ENCODE measurements at places on chromosomes 12 and 14.

DNA sequence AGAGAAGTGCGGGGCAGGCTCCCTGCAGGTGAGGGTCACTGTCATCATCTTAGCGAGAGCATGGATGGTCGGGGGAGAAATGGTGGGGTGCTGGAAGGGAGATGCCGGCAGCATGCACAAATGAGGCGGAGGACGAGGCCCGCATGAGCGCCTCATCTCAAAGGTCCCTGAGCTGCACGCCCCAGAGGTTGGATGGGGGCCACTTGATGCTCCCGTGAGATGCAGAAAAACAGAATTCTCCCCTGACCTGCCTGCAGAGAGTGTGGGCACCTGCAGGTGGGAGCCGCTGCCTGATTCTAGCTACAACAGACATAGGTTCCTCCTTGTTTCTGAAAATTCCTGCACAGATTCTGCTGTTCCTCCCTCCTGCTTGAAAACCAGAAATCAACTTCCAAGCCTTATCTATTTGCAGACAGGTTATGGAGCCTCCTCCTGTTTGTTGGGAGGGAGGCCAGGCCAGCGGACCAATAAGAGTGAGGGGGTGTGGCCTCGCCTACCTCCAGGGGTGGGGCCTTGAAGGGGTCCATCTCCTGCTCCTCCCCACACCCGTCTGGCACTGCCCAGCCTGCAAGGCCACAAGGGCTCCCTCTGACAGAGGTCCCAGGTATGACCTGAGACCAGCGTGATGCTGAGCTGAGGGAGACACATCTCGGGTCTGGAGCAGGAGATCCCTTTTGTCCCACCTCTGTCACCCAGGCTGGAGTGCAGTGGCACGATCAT lies 67.2 kb downstream of the KDM2B start:
- DNase-seq: no peak

GRCh38 chr12:54216797-54217661 lies 28.2 kb upstream of the SMUG1 start:
- DNase-seq: peak; percentile 58

GRCh38 chr12:74441872-74442271 lies 95.8 kb upstream of the ATXN7L3B start:
- DNase-seq: no peak

GRCh38 chr14:102317564-102318248 lies 1.8 kb upstream of the ZNF839 start:
- DNase-seq: no peak

- no peak for DNase-seq
Observed at GRCh38 chr12:91993287-91994017, 152.2 kb downstream of the BTG1 start.

DNA sequence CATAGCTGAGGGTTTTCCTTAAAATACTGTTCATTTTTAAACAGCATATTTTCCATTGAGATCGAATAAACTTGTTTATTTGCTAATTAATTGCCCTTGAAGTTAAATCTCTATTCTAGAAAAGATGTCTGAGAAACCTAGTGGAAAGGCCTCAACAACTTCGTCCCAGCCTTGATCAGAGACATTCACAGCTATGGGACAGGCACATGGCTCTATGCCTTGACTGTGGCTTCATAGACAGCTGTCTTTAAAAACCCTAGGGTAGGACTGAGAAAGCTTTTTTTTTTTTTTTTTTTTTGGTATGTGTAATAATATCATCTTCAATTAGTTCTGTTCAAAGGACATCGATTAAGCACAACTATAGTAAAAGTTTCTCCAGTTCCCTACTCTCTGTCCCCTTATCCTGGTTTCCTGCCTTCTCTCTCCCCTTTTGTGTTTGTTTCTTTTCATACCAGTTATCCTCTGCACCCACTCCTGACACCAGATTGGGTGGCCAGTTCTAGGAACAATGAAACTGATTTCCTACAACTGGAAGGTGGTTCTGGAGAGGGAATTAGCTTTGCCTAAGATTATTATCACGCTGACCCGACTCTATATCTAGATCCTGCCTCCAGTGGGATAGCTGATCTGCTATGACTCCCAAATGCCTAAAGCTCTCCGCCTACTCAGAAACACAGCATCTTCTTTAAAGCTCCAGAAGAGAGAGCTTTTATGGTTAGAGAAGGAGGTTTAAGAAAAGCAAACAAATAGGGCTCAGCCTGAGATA lies 20.3 kb downstream of the SOCS2 start:
- DNase-seq: no peak

All from stimulated activated CD8-positive, alpha-beta memory T cell treated with anti-CD3 and anti-CD28 coated beads, Interleukin-4, amount 100 ng/mL, for 1 hour (primary cell).